IMR-90 (cell line): ENCODE measurements at places on chromosomes 6 and 20.

DNA sequence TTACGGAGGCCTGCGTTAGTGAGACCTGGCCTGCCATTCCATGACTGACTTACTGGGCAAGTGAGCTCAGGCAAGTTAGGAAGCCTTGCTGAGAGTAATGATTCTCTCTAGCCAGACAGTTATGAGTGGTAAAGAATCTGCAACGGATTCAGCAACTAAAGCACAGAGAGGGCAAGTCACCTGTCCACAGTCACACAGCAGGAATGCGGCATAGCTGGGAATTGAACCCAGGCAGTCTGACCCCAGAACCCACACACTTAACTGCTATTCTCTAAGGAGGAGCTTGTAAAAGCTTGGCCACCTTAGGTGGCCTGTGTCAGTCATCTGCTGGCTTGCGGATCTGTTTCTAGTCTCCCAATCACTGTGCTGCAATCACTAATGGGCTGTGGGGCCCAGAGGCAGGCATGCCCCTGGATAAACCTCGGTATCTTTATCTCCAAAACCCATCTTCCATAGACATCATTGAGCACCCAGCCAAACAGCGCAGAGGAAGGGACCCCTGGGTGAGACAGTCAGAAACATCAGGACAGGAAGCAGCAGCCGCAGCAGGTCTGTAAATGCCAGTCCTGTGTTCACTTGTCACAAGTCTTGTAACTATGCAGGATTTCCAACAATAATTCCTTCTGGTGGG lies 215.9 kb upstream of the KCNG1 start:
- no peak for DNase-seq

DNA sequence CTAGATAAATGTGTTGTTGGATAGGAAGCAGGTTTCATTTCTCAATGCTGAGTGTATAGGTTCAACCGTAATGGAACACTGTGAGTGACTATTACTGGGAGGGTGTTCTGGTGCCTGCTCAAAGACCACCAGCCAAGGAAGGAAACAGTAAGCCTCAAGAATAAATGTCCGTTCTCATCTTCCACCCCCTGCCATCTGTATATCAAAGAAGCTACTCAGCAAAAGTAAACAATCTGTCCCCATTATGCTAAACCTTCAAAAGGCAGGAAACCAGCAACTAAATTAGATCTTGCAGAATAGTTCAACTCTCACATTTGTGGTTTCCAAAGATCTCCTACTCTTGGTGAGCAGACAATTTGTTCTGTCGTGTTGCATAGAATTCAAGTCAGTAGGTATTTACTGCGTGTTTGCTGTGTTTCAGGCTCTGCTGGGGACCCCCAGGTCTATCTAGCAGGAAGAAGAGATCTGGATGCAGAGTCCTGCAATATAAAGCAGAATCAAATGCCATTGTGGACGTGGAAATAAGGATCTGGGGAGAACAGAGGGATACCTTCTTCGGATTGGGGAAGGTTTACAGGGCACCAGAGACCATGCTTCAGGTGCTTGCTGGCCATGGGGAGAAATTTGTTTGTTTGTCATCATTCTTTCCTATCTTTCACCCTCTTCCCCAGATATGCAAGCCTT lies 87.3 kb downstream of the SCML4 start:
- no peak for DNase-seq

DNA sequence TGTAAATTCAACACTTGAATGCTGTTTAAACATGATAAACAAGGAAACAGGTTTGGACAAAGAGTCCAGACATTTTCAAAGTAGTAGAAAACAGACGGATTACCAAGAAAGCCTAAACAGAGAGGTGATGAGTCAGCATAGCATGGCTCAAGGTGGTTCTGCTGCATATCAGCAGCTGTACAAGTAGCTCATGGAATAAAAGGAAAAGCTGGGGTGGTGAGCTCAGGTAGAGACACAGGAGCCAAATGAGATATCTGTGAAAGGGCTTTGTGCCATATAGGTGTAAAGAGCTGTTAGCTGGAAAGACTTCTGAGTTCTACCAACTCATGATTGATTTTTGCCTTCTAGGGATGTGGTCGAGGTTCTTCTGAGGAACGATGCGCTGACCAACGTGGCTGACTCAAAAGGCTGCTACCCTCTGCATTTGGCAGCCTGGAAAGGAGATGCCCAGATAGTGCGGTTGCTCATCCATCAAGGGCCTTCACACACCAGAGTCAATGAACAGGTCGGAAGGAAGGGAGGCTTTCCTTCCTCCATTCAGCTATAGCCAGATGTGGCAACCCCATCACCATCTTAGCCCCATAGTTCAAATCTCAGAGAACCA lies 80.7 kb downstream of the ANKS1A start:
- DNase-seq: peak; percentile 70

GRCh38 chr6:110652520-110652919 lies 162.7 kb downstream of the CDK19 start:
- peak; percentile 41 for DNase-seq

GRCh38 chr20:21096321-21097043 lies 9.7 kb downstream of the LINC00237 start:
- peak; percentile 32 for DNase-seq

DNA sequence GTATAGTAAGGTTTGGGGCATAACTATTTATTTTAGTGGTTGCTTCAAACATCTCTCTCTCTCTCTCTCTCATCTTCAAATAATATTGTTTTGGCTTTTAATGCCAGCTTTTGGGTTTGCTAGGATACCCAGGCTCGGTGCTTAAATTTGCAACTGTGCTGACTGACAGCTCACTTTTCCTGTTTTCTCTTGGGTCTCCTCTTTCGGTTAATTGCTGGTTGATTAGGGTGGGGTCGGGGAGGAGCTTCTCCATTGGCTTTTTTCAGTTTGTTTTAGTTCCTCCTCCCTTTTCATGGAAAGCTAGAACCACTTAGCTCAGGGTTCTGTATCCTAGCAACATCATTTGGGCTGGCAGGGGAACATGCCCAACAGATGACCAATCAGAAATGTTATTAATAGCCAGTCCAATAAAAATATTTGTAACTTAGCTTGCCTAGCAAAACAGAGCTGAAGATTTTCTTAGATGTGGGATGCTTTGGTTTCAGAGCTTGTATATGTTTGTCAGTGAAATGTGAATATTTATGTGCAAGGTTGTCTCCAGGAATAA lies 11.3 kb downstream of the TFAP2B start:
- DNase-seq: no peak

- DNase-seq: no peak
These were observed 310.2 kb upstream of the SGK1 start for GRCh38 chr6:134628154-134628553.

DNA sequence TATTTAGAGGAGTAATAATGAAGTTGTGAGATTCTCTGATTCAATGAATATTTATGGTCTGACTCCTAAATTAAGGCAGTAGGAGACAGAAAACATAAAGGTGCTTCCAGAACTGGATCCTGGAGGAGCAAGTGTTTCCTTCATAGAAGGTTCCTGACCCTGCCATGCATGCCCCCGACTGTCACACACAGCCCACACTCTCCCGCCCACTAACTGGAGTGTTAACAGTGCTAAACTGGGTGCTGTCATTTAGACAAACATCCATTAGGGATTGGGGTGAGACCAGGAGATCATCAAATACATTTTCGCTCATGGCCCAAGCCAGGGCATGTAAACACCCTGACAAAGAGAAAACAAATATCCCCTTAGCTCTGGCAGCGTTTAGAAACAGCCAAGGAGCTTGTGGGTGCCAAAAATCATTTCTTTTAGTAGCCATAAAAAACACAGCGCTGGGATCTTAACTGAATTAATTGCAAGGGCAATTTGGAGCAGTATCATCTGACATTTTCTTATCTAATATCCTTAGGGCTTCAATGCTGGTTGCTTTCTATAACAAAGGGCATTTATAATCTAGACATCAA lies 46.8 kb downstream of the INSM1 start:
- no peak for DNase-seq

GRCh38 chr20:50745634-50746137 lies 14.3 kb downstream of the PARD6B start:
- DNase-seq: no peak

DNA sequence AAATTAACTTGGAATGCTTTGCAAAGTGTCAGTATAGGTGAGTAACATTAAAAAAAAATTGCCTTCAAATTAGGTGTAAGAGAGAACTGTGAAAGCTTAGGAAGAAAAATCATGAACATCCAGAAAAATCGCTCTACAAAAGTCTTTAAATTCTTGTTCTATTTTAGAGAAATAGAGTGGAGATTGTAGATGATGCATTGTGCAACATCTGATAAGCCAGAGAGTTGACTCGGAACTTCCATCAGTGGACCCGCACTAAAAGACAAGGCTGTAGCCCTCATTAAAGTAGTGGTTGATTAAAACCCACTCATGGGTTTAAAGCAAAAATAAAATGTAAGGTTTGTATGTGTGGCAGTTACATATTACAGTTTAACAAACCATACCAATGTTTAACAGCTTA lies 35.8 kb downstream of the MAP3K4 start:
- DNase-seq: no peak

DNA sequence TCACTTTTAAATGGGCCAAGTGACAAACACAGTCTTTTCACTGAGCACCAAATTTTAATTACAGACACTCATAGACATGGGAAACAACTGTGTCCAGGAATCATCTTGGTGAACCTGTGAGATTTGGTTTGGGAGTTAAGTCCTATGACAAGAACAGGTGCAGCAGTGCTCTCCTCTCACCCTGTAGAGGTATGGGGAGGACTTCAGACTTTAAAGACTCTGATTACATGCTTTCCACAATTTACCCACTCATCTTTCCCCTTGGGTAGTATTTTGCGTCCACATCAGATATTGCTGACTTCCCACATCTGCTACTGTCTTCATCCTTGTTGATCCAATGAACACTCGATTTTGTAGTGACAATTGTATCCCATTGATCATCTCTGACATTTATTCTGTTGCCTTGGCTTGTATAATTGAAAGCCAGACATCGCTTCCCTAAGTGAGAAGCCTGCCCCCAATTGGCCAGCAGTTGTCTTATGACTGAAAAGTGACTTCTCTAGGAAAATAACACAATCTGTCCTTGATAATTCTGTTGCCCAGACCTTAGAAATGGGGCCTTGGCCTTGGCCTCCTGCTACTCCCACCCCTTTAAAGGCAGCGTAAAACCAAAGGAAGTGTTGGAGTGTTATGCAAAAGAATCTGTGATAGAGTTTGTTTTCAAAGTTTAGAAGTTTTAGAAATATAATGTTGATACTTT lies 40.0 kb downstream of the TXLNB start:
- DNase-seq: no peak
